ENCODE measurements at places on chromosomes 16 and 17.

DNA sequence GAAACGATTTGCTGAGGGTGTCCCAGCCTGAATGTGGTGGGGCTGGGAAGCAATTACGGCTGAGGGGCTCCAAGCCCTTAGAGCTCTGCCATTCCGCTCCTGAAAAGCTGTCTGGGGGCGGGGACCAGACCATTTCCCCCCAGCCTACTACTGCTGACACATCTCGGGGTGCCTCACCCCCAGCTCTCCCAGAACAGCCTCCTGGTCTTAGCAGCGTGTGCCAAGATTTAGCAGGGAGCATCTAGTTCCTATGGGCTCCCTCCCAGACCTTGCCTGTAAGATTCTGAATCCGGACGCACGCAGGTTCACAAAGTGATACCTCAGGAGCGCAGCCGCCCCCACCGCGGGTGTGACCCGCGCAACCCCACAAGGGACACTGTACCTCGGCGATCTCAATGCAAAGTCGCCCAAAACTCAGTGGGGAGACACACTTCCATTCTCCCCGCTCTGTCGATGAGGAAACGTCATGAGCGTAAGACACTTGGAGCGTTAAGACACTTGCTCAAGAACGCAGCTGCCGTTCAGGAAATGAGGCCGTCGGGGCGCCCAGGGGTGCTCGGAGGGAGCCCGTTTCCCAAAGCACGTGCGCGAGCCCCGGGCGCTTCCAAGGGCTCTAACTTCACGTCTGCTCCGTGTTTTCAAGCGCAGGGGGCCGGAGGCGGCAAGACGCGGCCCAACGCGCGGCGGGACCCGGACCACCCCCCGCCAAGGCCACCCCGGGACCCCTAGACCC lies 629 bp downstream of the GEMIN4 start:
- DNase-seq, result peak; percentile 81

DNA sequence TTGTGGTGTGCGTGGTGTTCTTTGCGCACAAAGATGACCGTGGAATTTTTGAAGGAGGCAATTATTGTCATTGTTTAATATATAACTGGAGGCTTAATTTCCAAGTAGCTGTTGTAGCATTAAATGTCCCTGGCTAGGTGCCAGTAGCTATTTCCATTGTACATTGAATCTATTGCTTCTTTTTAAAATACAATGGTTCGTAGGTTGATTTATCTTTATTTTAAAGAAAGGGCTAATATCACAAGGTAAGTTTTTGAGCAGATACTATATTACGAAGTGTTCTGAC lies 127.1 kb downstream of the RPTOR start:
- no peak for DNase-seq

DNA sequence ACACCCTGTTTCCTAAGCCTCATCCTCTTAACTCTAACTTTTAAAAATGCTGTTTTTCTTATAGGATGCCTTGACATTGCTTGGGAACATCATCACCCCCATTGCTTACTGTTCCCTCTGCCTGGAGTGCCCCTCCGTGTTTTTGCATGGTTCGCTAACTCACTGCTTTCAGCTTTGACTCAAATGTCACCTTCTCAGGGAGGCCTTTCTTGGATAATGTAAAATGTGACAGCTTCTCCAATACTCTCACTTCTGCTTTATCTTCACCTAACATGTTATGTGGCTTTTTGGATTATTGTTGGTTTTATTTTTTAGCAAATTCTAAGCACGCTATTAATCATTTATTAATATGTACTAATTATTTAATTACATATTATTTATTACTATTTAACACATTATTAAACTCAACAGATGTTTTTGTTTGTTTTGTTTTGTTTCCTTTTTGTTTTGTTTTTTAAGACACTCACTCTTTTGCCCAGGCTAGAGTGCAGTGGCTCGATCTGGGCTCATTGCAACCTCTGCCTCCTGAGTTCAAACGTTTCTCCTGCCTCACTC lies 3.8 kb downstream of the CRYM start:
- DNase-seq, result no peak

DNA sequence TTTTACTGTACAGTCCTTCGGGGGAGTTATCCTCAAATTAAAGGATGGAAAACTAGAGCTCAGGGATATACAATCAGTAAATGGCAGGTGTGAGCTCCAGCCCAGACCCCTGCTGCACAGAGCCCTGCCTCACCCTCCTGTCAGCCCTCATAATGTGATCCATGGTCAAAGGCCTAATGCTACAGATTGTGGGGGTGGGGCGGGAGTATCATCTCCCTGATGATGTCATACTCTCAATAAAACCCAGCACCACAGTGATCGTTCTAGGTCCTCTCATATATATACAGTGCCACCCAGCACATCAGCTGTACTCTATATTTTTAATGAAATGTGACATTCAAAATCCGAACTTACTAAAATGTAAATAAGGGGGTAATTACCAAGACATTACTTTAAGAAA lies 61.5 kb downstream of the SLC39A11 start:
- DNase-seq, result no peak

DNA sequence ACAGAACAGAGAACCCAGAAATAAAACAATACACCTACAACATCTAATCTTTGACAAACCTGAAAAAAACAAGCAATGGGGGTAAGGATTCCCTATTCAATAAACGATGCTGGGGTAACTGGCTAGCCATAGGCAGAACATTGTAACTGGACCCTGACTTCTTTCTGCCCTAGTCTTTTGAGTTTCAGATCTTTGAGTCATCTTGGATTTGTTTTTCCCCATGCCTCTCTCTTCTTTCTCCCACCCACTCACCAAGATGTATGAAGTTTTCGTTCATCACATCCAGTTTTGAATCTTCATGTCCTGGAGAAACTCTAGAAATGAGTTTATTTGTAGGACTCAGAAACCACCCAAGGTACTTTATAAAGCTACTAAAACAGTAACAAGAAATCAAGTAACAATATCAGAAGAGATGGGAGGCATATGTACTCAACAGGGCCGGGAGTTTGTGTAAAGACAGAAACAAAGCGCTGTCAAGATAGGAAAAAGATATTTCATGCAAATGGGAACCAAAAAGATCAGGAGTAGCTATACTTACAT lies 39.0 kb downstream of the HSD17B2 start:
- DNase-seq, result no peak

DNA sequence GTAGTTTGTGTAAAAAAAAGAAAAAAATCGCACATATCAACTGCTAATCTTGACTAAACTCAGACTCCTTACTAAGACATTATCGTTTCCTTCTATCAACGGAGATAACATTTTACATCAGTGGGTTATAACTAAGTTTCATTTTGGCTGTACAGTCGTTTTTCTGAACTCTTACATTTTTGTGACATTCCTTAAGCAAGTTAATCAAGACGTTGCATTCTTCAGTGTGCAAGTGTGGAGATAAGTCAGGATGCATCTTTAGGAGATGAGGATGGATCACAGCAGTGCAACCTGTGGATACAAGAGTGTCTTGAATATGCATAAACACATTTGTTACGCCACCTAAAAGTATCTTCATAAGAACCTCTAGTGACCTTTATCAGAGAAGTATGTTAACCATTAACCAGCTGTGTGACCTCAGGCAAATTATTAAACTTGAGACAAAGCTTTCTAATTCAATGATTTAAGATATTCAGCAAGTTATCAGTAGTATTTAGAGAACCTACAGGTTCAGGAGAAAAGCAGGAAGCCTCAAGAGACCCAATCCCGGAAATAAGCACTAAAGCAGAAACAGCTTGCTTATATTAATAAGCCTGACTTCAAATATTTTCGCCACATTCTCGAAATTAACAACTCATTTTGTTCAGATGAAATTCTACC lies 9.4 kb downstream of the CMC2 start:
- peak; percentile 61 for DNase-seq

DNA sequence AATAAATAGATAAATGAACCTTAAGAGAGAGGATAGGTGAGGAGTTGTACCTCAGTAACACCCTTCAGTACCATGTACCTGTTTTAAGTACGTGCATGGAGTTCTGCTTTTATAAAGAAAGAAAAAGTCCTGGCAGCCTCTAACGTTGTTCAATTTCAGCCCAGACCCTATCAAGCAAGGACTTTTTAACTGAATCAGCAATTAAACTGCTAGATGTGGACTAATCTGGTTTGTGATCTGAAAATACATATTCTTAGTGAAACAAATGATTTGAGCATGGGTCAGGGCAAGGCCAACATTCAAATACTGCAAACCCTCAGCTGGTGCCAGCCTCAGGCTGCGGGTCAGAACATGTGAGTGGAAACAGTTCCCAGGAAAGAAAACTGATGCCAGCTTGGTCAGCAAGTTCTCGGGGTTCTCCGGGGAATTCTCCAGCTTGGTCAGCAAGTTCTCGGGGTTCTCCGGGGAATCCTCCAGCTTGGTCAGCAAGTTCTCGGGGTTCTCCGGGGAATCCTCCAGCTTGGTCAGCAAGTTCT lies 84.5 kb downstream of the MRM3 start:
- no peak for DNase-seq

- no peak for DNase-seq
Observed at GRCh38 chr17:28247671-28248555, 71.1 kb upstream of the TMEM97 start.

DNA sequence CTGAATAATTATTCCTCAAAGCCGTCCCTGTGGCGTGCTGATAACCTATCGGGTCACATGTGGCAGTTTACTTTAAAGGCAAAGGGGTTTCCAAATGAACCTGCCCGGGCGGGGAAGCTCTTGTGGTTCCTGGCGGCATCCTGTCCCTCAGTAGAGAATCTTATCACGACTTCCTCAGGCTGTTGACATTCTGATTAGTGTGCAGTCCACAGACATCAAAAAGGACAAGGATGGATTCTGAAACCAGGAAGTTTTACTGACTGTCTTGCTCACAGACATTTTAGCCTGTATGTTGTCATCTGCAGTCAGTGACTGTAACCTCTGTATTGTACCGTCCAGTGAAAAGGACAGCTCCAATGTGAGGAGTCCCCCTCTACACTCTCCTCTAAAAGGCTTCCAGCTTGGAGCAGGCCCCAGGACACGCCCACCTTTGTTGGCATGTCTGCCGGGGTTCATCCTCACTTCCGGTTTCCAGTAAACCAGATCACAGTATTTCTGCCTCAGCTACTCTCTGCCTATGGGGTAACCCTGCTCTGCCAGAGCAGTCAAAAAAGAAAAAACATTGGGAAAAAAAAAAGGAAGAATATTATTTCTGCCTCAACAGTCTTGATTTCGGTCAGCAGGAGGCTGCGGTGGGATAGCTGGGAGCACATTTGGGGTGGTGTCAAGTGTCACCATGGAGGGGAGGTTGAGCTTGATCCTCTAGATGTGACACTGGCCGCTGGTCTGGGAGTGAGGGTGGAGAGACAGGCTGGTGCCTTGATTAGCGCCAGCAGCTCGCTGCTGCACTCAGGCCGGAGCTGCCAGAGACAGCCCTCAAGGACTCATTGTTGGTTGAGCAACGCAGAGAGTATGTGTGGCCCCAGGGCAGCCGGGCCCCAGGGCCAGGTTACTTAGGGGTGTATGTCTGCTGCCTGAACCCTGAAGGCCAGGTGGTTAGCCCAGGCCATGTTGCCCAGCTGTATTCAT lies 89.0 kb upstream of the DNAH17 start:
- DNase-seq, result peak; percentile 57

DNA sequence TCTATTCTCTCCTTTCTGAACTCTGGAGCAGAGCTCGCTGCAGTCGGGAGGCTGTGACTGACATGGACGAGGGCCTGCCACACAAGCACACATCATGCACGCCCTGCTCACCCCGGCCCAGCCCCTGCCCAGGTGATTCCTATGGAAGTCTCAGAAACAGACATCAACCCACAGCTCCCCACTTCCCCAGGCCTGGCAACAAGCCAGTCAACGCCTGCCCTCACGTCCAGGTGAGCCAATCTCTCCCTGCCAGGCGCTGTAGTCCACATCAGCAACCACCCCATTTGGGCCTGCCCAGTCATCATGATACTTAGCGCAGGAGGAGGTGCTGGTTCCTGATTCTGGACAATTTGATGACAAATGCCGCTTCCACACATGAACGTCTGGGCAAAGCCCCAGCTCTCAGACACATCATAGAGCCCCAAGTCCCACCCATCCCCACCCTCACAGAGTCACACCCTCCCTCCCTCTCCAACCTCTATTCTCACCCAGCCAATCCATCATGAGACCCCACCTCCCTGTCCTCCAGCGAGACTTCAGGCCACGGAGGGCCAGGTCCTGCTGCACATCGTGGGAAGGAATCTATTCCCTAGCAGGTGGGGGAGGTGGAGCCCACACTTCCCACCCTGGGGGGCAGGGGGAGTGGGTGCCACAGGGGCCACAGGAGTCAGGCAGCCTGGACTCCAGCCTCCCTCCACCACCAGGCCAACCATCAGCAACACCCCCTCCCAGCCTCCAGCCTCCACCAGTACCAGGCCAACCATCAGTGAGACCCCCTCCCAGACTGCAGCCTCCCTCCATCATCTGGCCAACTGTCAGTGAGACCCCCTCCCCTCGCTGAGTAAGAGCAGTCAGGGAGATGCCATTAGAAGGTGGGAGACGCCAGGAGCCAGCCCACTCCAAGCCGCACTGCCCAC lies 33.7 kb upstream of the GSG1L start:
- no peak for DNase-seq

DNA sequence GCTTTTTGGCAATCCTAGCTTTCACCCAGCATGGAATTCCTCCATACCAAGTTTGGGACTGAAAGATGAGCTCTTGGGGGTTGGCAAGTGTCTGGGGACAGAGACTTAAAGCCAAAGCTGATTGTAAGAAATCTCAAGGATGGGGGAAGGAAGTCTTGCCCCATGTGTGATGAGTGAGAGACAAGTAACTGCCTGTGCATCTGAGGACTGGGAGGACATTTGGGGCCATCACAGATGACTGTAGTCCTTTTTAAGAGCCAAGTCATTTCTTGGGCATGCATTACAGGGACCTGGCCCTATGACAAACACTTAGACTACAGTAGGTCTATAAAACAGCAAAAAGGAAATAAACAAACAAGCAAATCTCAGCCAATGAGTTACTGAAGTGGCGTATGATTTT lies 36.3 kb upstream of the CCL2 start:
- no peak for DNase-seq

DNA sequence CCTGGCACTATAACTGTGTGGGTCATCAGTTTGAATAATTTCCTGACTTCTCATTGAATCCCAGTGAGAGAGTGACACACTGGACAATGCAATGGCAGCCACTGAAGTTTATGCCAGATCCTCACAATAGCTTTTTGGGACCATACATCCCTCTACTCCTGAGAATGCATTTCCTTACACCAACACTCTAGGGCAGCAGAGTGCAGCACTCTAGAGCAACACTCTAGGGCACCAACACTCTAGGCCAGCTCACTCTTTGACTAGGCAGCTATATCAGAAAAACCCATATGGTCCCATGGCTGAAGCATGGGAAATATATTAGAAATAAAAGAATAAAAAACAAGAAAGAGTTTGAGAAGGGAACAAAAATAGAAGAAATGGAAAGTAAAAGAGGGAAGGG lies 309.2 kb downstream of the MAP2K6 start:
- no peak for DNase-seq
